ENCODE measurements at places on chromosomes 4 and X. TPM values are rescaled to one million over a fixed set of nuclear protein-coding genes. Genes with fewer than 3 reads are reported as not detected.

GRCh38 chrX:80876877-80877276, 67.2 kb upstream of the BRWD3 start:
- DNase-seq = peak; percentile 45

GRCh38 chrX:79263550-79263949, 103.6 kb downstream of the ITM2A start:
- no peak for DNase-seq

DNA sequence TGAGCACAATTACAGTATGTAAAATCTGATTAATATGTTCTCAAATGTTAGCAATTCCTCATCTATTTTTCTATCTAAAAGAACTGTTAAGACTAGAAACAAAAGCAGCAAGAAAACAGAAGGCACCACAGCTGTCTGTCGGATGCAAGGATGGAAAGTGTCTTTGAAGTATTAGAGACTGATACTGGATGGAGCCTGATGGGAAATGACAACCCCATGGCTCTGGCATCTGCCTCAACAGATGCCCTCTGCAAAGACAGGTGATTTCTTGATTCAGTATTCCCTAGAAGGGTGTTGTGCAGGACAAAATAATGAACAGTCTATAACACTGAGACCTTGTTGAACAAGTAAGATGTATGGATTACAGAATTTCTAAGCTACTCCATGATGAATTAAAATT, 19.7 kb downstream of the LRCH2 start:
- no peak for DNase-seq

DNA sequence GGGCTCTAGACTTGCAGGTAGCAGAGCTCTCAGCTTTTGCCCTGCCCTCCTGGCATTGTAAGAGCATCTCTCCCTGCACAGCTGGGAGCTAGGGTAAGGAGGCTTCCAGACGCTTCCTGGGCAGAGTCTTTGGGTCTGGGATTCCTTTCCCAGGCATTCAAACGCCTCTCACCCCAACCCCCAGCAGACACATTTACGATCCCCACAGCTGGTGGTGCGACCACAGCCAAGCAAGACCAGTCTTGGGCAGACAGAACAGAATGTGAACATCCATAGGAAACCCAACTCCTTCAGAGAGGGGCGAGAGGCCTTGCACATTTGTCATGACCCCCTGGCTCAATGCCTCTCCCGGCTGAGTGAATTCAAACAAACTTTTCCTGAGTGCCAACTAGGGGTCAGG, 38.1 kb upstream of the CD99L2 start:
- DNase-seq = no peak

The SERTM2 gene
- not detected for total RNA-seq

- DNase-seq = no peak
Measured at GRCh38 chr4:146142768-146143167, 32.8 kb upstream of the LSM6 start.

GRCh38 chr4:183286590-183287308, 33.3 kb downstream of the CLDN22 start:
- DNase-seq = no peak

DNA sequence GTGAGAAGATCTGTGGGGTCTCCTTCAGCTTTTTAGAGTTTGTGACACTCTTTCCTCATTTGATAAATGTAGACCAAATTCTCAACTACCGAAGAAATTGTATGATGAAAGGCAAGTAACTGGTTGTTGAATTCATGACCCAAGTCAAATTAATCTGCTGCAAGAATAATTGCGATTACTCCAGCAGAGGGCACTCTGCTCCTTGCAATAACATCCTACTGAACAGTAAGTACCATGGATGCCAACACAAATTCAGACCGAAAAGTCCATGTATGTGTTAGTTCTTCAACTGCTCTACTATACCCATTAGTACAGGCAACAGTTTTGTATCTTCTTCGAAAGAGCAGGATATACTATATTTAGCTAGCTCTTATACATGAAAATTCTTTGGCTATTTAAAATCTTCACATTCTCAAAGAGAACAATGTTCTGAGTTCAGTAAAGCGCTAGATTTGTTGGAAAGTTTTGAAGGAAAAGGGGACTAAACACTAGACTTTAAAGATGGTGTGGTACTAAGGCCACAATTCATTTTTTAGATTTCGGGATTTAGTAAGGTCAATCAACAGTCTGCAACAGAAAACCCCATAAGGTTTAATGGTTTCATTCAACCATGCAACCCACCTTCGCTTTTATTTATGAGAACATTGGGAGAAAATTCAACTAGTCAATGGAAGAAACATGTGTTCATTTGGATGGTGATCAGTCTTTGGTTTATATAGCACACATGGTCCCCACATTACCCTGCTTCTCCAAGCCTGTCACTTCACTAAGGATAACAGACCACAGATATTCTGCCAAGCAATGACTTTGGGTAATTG, 105.4 kb upstream of the TBC1D9 start:
- peak; percentile 36 for DNase-seq

The DNAAF6 gene
- not detected for total RNA-seq

The NR3C2 gene
- 34.2 TPM for total RNA-seq

The PABPC1L2A gene
- not detected for total RNA-seq

GRCh38 chr4:169184236-169184635, 86.5 kb downstream of the SH3RF1 start:
- no peak for DNase-seq

GRCh38 chr4:57051095-57051494, 59.1 kb downstream of the IGFBP7 start:
- no peak for DNase-seq

- no peak for DNase-seq
Measured at GRCh38 chrX:3712051-3712869, 1.2 kb downstream of the PRKX start.

GRCh38 chr4:88166608-88167007, 8.2 kb upstream of the ABCG2 start:
- no peak for DNase-seq

The ACOX3 gene
- 15.8 TPM for total RNA-seq

DNA sequence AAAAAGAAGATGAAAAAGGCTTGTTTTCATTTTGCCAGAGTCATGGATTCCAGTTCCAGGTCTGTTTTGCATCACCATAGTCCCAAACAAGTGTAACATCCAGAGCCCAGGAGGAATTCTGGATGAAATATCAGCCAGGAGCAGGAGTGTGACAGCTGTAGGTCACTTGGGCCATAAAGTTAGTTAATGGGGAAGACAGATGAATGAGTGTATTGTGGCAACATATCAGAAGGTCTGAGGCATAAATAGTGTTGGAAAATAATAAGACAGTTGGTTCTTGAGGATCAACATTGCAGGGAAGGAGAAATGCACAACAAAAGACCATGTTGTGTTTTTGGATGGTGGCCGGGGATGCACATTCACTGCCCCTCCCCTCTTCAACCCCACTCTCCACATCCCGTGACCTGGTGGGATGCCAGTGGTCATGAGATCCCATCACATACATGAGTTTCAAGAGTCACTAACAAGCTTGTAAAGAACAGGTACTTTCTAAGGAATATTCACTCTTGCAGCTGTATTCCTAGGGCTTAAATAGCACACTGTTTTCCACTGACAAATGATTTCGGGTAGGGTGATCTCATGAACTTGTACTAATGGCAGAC, 83.1 kb upstream of the IGFBP7 start:
- DNase-seq = no peak

DNA sequence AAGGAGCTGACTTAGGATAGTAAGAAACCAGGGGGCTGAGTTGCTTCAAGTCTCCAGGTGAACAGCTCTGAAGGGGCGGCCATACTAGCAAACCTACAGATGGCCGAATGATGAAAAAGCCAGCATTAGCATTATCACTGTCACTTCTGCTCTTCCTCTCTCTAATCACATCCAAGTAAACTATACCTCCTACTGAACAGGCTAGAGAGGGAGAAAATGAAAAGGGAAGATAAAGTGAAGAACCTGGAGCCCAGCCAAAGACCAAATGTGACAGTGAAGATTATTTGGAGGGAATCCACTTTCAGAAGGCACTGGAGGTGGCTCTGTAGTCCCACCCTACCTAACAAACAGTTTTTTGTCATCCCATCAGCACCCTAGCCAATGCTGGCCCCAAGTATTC, 50.4 kb upstream of the PRPS1 start:
- no peak for DNase-seq

DNA sequence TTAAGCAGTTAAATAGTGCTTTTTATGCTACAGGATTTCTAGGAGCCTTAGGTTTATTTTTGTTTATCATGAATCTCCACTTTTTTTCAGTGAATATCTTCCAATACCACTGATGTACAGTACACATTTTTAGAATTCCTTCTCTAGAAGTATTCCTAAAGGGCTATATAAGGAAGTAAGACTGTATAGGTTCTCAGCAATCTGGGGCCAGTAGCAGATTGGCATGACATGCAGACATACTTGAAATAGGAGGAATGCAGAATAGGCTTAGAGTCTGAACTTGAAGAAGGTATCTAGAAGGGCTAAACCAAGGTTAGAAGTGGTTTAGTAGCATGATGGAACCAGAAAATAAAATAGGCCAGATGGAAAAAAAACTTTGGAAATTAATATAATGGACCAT, 29.8 kb downstream of the HEPH start:
- DNase-seq = no peak

- DNase-seq = no peak
Measured at GRCh38 chr4:11073621-11074051, 355.1 kb downstream of the HS3ST1 start.

DNA sequence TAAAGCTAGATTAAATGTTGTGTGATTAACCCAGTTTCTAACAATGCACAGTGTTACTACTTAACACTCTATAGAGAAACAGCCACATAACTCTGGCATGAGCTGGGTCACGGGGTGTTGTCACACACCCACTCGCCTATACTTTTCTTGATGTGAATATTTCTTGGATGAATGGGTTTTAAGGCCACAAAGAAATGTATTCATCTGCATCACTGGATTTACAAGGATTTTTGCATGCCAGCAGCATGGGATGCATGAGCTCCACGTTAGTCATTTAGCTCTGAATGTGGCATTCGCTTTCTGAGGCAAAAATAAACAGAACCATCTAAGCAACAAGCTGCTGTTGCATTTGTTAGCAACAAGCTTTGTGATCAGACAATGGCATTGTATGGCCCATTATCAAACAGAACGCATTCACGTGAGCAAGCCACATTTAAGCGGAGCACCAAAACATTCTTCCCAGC, 89.7 kb downstream of the LRP2BP start:
- no peak for DNase-seq

Measured in T-cell (primary cell).